ENCODE measurements at places on chromosomes 16 and 17.

GRCh38 chr16:77558786-77559185 is 124.0 kb upstream of the ADAMTS18 start:
- no peak for DNase-seq

DNA sequence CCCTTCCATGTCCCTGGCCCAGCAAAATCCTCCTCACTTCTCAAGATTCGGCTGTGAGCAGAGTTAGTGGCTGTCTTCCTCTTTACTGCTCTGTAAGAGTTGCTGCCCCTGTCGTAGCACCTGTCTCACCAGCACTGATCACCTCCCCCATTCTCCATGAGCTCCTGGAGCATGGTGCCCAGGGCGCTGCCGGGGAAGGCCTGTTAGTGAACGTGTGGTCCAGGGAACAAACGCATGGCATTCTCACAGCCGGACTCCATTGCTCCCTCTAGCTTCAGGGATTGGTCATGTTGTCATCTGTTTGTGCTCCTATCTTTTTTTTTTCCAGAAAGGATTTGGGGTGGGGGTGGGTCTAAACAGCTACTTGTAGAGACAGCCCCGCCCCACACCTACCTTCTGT is 141.2 kb downstream of the CMIP start:
- no peak for DNase-seq

GRCh38 chr16:31145398-31145990 is 4.4 kb downstream of the PRSS36 start:
- DNase-seq, result no peak

- DNase-seq, result no peak
Measured at GRCh38 chr17:17933775-17934174, 38.4 kb downstream of the TOM1L2 start.

DNA sequence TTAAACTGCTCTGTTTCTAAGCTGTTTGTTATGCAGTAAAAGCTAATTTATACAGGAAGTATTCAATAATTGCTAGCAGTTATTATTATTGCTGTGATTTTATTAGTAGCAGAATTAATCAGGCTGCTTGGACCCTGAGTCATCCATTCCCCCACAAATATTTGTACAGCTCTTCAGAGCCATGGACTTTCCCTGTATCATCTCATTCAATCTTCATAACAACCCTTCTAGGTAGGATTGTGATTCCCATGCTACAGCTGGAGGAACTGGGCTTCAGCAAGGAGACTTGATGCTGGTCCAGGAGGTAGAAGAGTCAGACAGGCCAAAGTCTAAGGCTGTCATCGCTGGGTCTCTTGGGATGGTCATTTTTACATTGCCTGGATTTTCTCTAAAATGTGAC is 208.3 kb downstream of the C16orf95 start:
- DNase-seq, result no peak

- no peak for DNase-seq
Measured at GRCh38 chr17:17189559-17189958, 16.6 kb downstream of the PLD6 start.

- no peak for DNase-seq
Measured at GRCh38 chr16:10165643-10166042, 16.6 kb downstream of the GRIN2A start.

GRCh38 chr16:67936124-67936879 is at the start of gene PSMB10:
Gene PSMB10 (minus strand): TSS chr16:67936850. CDS start chr16:67936749, 101 bp downstream.
- DNase-seq, result no peak

DNA sequence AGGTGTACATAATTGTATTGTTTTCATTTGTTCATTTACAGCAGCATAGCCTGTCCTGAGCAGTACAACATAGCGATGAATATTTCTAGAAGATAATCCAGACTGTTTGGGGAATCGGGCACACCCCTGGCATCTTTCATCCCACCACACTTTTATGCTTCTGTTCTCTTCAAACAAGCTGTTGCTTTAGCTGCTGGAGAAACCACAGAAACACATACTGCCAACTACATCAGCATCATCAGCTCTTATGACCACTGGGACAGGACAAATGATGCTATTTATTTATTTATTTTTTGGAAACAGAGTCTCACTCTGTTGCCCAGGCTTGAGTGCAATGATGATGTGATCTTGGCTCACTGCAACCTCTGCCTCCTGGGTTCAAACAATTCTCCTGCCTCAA is 22.6 kb upstream of the HAPSTR1 start:
- no peak for DNase-seq

GRCh38 chr16:8084882-8085281 is 505.4 kb downstream of the TMEM114 start:
- no peak for DNase-seq

- no peak for DNase-seq
Measured at GRCh38 chr16:27228045-27228444, 24.7 kb downstream of the KDM8 start.

DNA sequence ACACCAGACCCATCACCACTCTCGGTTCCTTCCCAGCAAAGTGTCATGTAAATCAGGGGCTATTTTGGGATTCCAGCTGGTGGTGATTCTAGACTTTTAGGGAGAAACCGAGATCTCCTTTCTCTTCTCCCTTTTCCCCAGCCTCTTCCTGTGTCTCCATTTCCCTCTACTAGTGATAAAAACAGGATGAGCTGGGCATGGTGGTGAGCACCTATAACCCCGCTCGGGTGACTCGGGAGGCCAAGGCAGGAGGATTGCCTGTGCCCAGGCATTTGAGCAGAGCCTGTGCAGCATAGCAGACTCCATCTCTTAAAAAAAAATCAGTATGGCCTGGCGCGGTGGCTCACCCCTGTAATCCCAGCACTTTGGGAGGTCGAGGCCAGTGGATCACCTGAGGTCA is 6.1 kb downstream of the TBX21 start:
- no peak for DNase-seq

GRCh38 chr17:38915639-38915995 is 9.8 kb upstream of the LASP1NB start:
- DNase-seq, result no peak

DNA sequence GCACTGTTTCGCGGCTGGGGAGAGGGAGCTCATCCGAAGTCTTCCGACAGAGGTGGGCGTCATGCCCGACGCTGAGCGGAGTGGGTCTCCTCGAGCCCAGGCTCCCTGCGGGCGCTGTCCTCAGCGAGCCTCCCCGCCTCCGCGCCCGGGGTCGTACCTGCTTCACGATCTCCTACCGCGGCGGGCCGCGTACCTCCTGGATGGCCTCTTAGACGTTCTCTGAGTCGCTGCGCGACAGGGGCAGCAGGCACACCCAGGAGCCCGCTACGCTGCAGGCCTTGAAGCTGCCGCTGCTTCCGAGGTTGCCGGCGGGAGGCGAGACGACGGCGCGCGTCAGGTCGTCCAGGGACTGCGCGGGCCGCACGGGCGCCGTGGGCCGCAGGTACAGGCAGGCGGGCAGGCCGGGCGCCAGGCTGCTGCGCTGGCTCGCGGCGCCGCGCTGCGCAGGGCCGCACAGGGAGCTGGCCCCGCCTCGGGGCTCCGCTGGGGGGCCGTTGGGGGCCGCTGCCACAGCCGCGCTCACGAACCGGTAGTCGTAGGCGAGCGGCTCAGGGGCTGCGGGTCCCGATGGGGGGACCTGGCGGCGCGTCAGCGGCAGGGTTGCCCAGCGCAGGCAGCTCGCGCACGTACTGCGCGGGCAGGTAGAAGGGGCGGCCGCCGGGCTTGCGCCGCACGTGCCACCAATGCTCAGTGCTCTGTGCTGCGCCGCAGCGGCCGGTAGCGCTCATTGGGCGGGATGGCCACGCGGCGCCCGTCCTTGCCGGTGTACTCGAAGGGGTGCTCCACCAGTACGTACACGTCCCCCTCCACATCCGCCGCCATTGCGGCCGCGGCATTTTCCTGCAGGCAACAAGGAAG is 116.4 kb upstream of the SMURF2 start:
- DNase-seq, result no peak

- no peak for DNase-seq
Measured at GRCh38 chr16:86676254-86676670, 97.9 kb downstream of the FOXL1 start.

Data from D721Med (cell line).